ENCODE measurements at places on chromosomes 2 and 18.
A peak's percentile ranks its signal among the peaks of the same experiment; 100 is the strongest.

DNA sequence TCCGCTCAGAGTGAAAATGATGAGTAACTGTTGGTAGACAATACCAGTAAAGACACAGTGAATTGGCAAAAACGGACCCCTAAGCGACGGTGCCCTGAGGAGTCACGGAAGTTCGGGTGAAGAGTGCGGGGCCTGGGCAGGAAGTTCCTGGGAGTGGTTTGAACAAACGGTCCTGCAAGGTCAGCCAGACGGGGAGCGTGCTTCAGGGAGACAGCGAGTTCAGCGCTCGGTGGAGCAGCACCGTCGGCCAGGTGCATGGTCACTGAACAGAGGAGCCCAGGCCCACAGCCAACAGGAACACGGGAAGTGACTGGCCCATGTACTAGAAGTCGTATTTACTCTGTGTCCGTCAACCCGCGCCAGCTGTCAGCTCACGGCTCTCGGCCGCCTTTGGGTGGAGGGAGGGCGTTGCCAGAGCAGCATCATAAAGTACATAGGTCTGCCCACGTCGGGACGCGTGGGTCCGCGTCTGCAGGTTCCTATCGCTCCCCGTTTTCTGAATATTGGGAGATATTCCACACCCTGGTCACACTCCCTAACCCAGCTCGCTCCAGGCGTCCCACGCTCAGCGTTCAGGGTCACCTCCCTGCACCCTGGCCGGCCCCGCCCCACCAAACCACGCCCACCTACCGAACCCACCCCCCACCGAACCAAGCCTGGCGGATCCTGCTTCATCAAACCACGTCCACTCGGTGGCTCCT lies 75.6 kb upstream of the UXS1 start:
- peak; percentile 26 for DNase-seq

DNA sequence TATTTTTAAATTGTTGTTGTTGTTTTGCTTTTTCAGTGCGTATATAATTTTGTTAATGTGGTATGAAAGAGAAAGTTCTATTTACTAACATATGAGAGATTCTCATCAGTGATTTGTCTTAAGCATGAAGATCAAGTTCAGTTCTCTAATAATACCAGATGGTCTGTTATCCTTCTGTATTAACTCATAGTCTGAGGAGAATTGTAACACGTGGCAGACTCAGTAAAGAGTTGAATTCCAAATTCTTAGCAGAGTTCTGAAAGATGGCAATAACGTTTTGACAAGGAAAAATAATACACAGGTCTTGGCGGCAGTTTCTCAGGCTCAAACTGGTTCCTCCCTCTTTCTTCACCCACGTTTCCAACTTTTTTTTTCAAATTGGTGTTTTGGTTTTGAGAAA lies 17.2 kb upstream of the COL3A1 start:
- DNase-seq, result no peak

GRCh38 chr2:216126943-216127342 lies 17.8 kb downstream of the XRCC5 start:
- DNase-seq, result no peak

- no peak for DNase-seq
Observed at GRCh38 chr2:23397478-23397877, 12.5 kb downstream of the KLHL29 start.

- DNase-seq, result no peak
Observed at GRCh38 chr2:45705233-45705632, 53.8 kb downstream of the PRKCE start.

DNA sequence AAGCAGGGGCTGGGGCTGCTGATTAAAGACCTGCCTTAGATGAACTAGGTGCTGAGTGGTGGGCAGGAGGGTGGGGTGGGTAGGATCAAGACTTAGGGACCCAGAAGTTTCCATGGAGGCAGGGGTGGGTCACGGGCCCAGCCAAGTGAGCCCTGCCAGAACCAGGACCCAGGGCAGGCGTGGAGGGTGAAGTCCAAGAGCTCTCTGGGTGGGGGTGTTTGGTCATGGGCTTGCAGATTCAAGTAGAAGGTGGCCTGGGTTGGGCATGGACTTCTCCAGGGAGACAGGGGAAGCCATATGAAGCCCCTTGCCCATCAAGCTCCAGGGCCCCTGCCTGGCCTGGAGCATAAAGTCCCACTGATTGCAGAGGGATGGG lies 168.8 kb downstream of the SMAD7 start:
- no peak for DNase-seq

DNA sequence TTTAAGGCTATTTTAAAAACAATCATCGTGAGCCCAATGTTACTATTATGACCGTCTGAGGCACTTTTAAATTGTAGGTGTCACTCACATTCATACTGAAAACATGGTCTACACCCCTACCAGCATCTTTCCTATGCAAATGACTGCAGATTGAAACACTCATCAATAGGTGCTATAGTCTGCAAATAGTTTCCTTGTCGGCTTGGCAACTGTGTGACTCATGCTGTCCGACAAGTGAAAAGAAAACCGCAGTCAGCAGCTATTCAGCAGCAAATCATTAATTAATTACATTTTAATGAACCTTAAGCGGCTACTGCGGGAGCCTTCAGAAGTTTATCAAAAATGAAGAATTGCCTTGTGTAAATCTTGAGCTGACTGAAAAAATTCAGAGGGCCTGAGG lies 134.4 kb downstream of the FIGN start:
- no peak for DNase-seq

- no peak for DNase-seq
Observed at GRCh38 chr18:41870817-41871216, 84.2 kb upstream of the PIK3C3 start.

GRCh38 chr18:48878471-48878870 lies 72.3 kb downstream of the SMAD7 start:
- DNase-seq, result no peak

- DNase-seq, result no peak
Observed at GRCh38 chr2:172978063-172978383, 97.6 kb upstream of the MAP3K20 start.

- DNase-seq, result no peak
Observed at GRCh38 chr2:64905338-64906024, 83.7 kb upstream of the SLC1A4 start.

DNA sequence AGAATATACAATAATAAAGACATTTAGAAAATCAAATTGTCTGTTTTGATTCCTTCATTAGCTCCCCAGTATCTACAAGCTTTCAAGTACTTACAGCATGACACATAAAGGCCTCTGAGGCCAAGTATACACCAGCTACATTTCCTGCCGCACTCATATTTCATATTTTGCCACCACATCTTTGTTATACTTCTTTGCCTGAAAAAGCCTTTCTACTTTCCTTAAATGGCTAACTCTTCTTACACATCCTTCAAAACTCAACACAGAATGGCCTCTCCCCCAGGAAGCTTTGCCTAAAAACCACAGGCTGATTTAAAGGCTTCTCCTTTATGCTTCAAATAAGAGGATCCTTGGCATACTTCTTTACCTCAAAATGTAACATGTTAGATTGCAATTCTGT lies 4.5 kb downstream of the STK17B start:
- no peak for DNase-seq

- no peak for DNase-seq
Observed at GRCh38 chr18:44386401-44386800, 294.3 kb upstream of the SETBP1 start.

- no peak for DNase-seq
Observed at GRCh38 chr2:98487806-98488189, 43.1 kb downstream of the INPP4A start.

- no peak for DNase-seq
Observed at GRCh38 chr2:103960129-103960513, 893.8 kb upstream of the POU3F3 start.

DNA sequence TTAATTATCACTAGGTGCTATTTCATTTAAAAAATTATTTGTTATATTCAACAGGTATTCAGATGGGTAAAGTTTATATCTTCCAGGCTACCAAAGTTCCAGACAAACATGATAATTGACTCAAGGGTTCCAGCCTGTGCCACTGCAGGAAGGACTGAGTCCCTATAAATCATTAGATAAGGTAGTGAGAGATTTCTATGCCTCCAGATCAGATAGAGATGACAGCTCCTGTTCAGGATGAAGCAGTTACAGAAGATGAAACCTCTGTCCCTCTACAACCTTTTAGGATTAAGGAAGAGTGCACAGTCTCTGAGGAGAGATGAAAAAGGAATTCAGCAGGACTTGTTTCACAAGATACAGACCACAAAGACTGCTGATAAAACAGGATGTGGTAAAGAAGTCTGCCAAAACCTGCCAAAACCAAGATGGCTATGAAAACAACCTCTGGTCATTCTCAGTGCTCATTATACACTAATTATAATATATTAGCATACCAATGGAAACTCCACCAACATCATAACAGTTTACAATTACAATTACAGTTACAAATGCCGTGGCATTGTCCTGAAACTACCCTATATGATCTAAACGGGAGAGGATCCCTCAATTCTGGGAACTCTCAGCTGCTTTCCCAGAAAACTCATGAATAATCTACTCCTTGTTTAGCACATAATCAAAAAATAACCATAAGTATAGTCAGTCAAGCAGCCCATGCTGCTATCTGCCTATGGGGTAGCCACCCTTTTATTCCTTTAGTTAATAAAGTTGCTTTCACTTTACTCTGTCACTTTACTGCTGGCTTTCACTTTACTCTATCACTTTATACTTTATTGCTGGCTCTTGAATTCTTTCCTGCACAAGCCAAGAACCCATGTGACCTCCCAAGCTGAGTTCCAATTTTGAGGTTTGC lies 288.5 kb downstream of the PDE11A start:
- no peak for DNase-seq

DNA sequence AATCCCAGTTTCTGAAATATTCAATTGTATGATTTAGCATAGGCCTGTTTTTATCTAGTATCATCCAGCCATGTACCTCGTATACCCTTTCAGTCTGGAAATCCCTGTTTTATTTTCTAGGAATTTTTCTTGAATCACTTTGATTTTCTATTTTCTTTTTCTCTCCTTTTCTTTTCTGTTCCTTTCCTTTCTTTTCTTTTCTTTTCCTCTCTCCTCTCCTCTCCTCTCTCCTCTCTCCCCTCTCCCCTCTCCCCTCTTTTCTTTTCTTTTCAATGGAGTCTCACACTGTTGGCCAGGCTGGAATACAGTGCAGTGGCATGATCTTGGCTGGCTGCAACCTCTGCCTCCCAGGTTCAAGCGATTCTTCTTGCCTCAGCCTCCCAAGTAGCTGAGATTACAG lies 63.5 kb downstream of the SMCHD1 start:
- no peak for DNase-seq

GRCh38 chr2:26462511-26463243 lies 15.2 kb downstream of the OTOF start:
- DNase-seq, result peak; percentile 55

- no peak for DNase-seq
Observed at GRCh38 chr18:28114472-28114871, 62.5 kb downstream of the CDH2 start.

GRCh38 chr2:183610724-183611123 lies 486.5 kb downstream of the NUP35 start:
- no peak for DNase-seq

DNA sequence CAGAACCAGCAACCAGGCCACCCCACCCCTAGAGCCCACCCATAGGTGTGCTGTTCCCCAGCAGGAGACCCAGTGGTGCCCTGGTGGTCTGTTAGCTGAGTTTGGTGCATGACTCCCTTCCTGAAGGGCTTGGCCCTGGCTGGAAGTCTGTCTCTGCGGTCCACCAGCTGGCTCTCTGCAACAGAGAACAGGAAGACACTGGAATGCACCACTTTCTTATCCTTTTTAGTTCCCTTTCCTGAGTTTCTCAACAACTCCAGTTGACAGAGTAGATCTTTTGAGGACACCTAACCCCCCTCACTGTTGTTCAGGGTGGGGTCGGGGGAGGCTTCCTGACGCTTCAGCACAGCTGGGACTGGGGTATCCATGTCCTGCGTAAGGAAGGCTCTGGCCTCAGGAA lies 11.9 kb upstream of the RPL37A start:
- no peak for DNase-seq

DNA sequence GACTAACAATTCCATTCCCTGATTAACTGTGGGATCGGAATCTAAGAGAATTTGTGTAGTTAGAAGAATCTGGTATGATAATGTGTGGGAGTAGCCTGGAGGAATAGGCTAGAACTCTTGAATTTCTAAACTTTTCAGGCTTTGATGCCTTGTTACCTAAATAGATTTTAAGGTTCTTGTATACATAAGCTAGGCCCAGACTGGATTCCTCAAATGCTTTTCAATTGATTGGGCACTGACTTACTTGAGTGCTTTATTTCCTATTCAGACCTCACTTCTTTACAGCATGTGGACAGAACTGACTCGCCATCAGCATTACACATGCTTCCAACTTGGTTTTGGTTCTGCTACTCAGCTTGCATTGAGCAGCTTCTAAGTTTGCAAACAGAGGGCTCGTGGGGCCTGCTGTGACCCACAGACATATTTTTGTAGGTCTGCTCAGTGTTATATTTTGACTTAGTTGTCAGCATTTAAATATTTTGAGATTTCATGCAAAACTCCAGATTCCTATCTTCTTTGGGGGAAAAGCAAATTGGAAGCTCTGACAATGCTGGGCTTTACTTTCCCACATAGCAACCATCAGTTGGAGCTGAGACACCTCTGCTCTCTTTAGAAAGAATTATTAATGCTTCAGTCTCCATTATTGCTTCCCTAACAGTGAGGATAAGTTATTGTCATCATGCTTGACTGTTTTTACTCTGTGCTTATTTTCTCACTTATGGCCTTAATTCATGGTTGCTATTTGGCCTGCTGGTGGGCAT lies 5.7 kb downstream of the PARD3B start:
- no peak for DNase-seq

DNA sequence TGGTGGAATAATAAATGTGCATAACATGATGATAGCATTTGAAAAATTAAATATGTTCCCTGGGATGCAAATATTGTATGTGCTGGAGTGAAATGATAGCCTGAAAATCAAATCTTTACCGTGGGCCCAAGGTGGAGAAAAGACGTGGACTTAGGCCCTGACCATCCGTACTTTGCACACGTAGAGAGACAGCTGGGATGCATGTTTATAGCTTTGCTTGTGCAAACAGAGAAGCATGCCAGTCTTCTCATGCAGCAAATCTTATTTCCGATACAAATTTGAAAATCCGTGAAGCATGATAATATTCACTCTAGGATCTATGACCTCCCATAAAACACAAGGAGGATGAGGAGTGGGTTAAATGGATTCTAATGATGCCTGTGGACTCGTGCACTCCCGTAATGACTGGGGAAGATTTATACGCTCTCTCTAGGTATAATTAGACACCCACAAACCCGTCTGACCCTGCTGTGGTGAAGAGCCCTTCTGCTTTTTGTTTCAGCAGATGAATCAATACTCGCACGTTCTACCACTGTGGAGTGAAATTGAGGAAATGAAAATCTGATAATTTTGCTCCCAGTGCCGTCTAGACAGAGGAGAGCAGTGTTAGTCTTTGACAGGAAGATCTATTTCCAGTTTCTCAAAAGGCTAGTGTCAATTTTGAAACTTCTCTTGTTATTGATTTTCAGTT lies 810.3 kb upstream of the SALL3 start:
- DNase-seq, result no peak
